Right cardiac atrium (tissue), 5 donors: ENCODE measurements at places on chromosomes 16 and 17. TPM values are rescaled to one million over a fixed set of nuclear protein-coding genes. Genes with fewer than 3 reads are reported as not detected.

GRCh38 chr16:73126525-73126853 is 78.6 kb upstream of the ZFHX3 start:
- peak; percentile 64 for DNase-seq

DNA sequence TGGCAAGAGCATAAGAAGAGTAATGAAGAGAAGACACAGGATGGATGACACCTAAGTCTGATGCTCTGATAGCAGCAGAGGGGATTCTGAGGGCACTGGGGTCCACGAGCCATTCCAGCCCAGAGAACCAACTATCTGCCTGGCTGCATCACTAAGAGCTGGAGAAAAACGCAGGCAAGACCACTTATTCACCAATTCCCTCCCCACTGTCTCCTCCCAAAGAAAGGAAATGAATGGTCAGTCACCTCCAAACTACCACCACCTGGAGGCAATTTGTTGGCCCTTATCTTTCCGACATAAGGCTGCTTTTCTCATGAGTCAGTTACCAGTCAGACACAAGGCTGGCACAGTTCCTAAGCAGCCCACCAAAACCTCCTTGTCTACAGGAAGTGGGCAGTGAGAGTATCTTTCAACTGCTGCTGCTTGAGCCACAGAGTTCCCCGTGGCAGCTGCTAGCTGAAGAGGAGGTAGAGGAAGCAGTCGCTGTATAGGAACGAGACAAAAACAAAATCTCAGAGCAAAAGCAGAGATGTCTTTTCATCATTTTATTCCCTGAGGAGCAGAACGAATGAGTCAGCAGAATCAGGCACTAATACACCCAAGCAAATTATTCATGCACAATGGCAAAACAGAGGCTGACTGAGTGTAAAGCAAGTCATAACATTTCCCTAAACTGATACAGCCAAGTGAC is 111.1 kb downstream of the SMG6 start:
- peak; percentile 49 for DNase-seq

The TAOK1 gene
- total RNA-seq: 72.2 TPM

GRCh38 chr17:17750881-17751280 is 69.6 kb downstream of the RAI1 start:
- DNase-seq: no peak

DNA sequence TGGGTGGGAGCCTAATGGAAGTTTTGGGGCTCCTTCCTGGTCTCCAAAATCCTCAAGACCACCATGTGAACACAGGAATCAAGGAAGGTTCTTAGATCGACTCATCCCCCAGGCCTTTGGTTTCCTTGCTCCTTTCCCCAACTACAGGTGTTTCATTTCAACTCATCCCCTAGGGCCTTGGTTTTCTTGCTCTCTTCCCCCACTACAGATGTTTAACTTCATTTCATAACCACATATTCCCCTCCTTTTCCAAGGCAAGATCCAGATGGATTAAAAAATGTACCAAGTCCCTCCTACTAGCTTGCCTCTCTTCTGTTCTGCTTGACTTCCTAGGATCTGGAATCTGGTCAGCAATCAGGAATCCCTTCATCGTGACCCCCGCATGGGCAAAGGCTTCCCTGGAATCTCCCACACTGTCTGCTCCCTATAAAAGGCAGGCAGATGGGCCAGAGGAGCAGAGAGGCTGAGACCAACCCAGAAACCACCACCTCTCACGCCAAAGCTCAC is at the start of gene CCL11:
TSS of gene CCL11 (plus strand) at position 457 of the 507 bp plus-strand sequence. CDS start 67 bp downstream, outside the sequence.
- no peak for DNase-seq
